HCT116 (cell line): ENCODE measurements at places on chromosomes 12 and 14. TPM values are rescaled to one million over a fixed set of nuclear protein-coding genes. Genes with fewer than 3 reads are reported as not detected.

DNA sequence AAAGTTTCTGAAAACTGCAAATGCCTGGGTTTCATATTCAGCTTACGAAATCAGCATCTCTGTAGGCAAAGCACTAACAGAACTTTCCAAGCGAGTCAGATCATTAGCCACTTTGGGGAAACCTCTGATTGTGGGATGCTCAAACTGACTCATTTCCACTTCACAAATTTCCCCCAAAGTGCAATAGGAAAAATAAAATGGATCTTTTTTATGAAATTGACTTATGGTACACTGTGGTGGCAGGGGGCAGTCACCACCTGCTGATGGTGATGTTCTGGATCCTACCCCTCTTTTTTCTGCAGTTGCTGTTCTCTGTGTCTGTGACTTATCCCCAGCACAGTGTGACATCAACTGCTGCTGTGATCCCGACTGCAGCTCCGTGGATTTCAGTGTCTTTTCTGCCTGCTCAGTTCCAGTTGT, 5.6 kb downstream of the TCTN1 start:
- DNase-seq = no peak

DNA sequence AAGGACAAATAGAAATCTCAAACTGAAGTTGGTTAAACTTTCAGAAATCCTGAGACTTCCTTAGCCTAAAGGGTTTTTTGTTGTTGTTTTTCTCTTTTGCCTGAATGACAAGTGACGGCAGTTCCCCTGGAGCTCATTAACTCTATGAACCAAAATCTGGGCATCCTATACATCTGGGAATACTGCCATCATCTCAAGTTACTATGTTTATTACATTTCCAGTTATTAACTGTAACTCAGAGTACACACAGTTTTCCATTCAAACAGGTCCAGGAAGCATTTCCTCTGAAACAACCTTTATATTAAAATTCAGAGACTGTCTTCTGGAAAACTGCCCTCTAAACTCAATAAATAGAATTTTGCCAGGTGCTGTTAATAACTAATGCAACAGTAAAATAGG, 55.6 kb upstream of the CDKL1 start:
- DNase-seq = no peak

DNA sequence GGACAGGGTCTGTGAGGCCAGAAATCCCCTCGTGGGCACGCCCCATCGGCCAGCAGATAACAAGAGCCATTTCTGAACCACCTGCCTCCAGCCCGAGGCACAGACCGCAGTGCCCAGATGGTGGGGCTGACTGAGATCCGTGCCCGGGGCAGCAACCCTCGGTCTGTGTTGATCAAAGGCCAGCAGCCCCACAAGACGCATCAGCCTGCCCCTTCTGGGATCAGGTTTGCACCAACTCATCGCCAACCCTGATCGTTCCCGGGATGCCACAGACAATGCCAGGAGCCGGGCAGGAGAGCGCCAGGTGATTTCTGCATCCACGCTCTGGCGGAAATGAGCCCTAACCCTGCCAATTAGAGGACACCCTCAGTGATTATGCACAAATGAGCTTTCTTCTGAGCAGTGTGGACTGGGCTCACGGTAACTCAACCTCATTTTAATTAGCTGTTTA, 64.5 kb downstream of the TESC start:
- no peak for DNase-seq

GRCh38 chr14:93940437-93940836, 13.3 kb downstream of the FAM181A start:
- no peak for DNase-seq

GRCh38 chr14:56805992-56806727, 4.1 kb downstream of the OTX2 start:
- no peak for DNase-seq

DNA sequence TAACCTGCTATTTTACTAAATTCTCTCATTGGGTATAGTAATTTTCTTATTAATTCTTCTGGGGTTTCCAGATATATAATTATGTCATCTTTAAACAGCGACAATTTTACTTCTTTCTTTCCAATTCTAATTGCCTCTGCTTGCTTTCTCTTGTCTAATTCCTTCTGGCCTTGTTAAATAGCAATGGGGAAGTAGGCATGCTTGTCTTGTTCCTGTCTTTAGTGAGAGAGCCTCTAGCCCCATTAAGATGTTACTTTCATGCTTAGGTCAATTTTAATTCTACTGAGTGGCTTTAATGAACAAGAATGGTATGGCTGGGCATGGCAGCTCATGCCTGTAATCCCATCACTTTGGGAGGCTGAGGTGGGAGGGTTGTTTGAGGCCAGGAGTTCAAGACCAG, 31.7 kb downstream of the LRTM2 start:
- DNase-seq = no peak

Gene HOXC11
- 0.22 TPM for total RNA-seq

Gene JAG2
- 85.9 TPM for total RNA-seq

Gene EIF2S3B
- 1.0 TPM for total RNA-seq

Gene RTN1
- total RNA-seq = 0.57 TPM
